ENCODE measurements at places on chromosomes 3 and 15. TPM values are rescaled to one million over a fixed set of nuclear protein-coding genes. Genes with fewer than 3 reads are reported as not detected.

- peak; percentile 91 for DNase-seq
Measured at GRCh38 chr3:24496529-24497482, 2.2 kb upstream of the THRB start.

The PRRT3 gene
- 3.5 TPM for total RNA-seq

GRCh38 chr3:75782506-75782905, 2.8 kb downstream of the ZNF717 start:
- DNase-seq, result no peak

- DNase-seq, result no peak
Measured at GRCh38 chr3:78090382-78090781, 1050.5 kb downstream of the ROBO2 start.

The THBS1 gene
- 8,941 TPM for total RNA-seq

The TRH gene
- total RNA-seq, result under 0.01 TPM

DNA sequence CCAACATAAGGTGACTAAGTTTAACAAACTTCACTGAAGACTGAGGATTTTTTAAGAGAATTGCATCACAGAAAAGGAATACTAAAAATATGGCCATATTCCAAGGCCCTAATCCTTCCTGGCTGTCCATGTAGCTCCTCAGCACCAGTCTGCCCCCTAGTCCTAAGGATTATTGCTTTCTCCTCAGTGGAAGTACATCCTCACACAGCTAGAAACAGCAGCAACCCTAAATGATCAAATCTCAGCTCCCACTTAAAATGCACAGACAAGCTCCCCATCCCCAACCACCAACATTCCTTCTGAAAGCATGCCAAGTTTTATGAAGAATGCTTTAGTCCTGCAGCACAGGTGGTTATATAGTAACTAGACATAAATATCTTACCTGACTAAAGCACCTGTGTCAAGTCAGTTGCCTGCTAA, 14.7 kb downstream of the ST3GAL6 start:
- peak; percentile 34 for DNase-seq

DNA sequence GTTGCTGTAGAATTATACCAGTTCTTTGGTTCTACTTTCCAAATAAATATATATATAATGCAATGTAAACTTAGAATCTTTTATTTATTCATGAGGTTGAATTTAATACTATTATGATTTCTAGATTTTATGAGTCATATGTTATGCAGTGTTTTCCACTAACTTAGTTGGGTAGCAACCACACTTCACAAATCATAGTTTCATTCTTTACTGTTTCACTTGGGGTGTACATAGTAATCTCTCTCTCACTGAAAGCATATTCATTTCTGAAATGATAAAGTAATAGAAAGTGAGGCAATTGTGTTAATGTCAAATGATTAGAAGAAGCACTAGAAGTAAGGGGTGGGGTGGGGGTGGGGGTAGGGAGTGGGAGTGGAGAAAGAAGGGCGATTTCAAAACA, 52.6 kb downstream of the IQCH start:
- DNase-seq, result no peak

- no peak for DNase-seq
Measured at GRCh38 chr3:186639778-186640472, at the start of gene FETUB. TSS of gene FETUB (plus strand) at chr3:186640399. CDS start at chr3:186640461, 62 bp downstream.

DNA sequence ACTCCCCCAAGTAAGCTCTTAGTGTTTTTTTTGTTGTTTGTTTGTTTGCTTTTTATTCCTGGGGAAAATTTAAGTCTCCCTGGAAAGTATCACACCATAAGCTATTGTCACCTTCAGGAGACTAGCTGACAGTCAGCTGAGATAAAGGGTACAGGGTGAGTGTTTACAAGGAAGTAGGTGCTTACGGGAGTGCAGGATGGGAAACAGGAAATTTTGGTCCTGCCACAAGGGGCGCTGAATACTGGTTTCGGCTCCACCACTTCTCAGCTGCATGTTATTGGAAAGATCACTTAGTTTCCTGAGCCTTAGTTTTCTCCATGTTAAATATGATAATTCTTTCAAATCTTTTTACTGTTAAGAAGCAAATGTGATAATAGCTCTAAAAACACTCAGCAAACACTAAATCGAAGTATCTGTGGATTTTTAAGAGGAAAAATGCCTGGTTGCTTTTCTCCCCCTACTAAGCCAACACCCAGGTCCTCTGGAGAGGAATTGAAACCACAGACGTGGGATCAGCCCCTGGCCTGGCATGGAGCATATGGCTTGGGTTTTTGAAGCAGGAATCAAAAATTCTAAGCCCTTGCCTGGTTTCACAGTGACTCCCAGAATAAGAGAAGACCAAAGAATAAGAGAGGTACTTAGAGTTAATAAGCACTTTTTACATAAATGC, 90.7 kb downstream of the SCN11A start:
- no peak for DNase-seq

DNA sequence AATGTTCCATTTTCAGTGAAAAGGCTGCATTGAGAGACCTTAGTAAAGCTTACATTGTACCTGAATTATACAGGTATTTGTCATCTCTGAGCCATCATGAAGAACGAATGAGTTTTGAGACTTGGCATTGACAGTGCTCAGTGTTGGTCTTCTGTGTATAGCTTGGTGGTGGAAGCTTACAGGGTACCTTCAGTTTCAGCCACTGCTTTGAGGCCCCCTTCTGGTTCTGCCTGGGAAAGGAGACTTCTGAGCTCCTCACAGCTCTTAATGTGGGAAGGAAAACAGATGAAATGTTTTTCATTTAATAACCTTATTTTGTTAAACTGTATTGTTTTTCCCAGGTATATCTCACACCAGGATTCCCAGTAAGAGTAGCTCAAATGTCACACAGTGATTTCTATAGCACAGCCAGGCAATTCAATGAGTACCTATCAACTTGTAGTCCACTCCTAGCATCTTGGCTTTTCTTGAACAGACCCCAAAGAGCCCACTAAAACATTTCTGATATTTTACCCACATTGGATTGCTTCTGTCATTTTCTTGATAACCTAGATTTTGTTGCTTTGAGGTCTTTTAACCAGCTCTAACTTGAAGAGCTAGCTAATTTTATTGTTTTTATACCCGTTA, 5.6 kb downstream of the SERPINI1 start:
- peak; percentile 11 for DNase-seq

- no peak for DNase-seq
Measured at GRCh38 chr3:23481616-23482278, 278.6 kb downstream of the UBE2E2 start.

DNA sequence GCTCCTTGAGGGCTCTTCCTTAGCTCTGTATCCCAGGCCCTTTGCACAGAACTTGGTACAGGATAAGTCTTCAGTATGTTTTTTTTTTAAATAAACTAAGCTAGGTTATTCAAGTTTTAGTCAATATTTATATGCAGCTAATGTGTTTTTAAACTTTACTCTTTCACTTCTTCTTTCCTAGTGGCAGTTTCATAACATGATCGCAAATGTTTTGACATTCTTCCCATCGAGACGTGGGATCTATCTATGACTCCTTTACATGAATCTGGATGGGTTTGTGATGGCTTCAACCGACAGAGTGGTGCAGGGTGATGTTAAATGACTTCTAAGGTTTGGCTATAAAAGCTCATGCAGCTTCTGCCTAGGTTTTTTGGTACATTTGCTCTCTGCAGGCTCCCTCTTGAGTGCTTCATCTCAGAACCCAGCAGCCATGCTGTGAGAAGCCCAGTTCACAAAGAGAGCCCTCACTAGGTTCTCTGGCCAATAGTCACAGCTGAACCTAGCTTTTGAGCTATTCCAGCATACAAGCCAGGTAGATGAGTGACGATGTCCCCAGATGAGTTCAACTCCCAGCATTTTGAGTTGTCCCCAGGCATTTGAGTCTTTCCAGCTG, 13.5 kb upstream of the MECOM start:
- no peak for DNase-seq

DNA sequence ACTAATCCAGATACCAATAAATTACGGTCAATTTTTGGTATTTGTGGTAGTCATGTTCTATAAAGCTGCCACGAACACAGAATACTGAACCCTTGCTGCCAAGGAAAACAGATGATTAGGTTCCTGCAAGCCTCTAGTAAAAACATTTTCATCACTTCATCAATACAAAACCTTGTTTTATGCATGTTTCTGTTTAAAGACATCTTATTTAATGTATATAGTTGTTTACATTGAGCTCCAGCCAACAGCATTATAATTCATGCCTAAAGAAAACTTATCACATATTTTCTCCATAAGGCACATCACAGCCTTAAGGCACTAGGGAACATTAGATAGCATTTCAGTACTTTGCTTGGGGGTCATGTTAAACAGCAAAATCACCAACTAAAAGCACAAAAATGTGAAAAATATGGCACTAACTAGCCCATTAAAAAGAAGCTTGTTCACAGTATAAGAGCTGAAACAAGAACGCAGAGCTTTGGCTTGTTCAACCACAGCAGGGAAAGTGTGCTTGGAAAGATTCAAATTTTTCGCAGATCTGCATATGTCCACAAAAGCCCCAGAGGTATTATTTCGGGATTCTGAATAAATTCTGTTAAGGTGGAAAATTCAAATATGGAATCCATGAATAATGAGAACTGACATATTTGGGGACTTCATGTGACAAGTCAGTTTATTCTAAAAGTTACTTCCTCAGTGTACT, 27.7 kb downstream of the POLQ start:
- DNase-seq, result no peak

The PDZRN3 gene
- 18.3 TPM for total RNA-seq

The STRIT1 gene
- total RNA-seq, result not detected

DNA sequence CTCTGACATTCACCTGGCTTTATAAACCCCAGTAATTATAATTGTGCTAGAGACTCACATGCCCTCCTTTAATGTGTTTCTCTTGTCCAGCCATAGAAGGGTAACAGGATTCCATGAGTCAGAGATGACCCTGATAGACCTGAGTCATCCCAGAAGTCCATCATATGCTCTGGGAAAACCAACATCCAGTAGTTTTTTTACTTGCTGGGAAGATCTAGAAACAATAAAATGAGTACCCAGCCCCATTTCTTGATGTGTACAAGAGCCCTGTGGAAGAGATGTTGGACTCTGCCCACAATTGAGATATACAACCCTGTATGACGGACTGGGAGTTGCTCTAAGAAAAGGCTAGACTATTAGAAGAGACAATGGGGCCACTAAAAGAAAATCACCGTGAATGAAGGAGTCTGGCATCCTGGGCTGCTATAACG, 22.4 kb upstream of the THUMPD3 start:
- DNase-seq, result no peak

GRCh38 chr3:30539206-30539605, 67.2 kb upstream of the TGFBR2 start:
- no peak for DNase-seq

The GABRR3 gene
- total RNA-seq, result not detected

GRCh38 chr3:102512734-102513504, 78.1 kb downstream of the ZPLD1 start:
- no peak for DNase-seq

- DNase-seq, result peak; percentile 53
Measured at GRCh38 chr15:55823699-55824340, 80.9 kb upstream of the PRTG start.

DNA sequence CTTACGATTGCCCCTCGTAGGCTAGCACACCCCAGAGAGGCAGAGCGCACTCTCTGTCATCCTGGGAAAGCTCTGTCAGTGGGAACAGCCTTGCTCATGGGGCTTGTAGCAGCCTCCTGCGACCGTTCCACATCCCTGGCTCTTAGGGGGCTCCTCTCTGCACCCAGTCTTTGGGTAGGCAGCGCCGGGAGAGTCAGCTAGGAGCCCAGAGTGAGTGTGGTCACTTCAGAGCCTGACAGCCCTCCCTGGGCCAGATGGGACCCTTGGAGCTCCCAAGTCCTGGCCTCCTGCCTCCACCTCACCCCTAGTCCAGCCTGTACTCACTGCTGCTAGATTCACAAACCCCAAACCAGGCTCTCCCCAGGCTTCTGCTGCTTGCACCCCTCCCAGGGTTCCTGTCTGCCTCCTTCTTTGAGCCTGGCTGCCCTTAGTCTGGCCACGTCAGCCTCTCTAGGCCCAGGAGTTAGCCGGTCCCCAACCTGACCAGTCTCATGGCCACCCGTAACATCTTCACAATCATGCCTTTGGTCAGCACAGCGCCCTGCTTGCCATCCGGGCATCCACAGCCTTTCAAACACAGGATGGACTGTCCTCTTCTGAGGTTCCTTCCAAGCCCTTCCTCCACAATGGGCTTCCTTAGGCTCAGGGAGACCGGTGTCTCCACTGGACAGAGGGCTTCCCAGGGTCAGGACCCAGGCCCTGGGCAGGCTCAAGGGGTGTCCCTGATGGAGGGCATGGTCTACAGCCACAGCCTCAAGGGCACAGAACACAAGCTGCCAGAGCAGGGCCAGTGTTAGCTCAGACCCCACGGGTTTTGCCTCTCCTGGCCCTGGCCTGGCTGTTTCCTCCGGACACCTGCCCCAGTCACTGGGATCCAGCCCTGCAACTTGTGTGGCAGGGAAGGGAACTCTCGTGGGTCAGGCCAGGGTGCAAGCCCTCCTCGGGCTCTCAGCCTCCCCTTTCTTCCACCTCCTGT, 4.6 kb downstream of the ACSBG1 start:
- DNase-seq, result no peak

DNA sequence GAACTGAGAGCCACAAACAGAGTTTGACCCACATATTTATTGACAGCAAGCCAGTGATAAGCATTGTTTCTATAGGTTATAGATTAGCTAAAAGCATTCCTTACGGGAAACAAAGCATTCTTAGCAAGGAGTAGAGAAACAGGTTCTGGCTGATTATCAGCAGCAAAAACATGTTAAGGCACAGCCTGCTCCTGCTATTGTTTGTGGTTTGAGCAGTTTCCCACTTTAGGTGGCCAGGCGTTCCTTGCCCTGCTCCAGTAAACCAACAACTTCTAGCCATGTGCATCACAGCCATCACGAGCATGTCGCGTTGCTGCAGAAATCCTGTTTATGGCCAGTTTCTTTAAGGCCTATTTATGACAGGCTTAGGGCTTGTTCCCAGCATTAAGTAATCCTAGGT, 44.7 kb upstream of the C2CD4B start:
- DNase-seq, result no peak

The GOLGA6A gene
- total RNA-seq, result under 0.01 TPM

The IGF2BP2 gene
- total RNA-seq, result 80.4 TPM

- DNase-seq, result peak; percentile 76
Measured at GRCh38 chr3:161372321-161373260, 1.3 kb upstream of the SPTSSB start.

The PPCDC gene
- 5.6 TPM for total RNA-seq

GRCh38 chr3:45496555-45496954, 98.0 kb upstream of the LIMD1 start:
- DNase-seq, result no peak

GRCh38 chr3:44099566-44100297, 142.0 kb upstream of the TOPAZ1 start:
- DNase-seq, result no peak

- DNase-seq, result no peak
Measured at GRCh38 chr3:160931474-160931873, 173.7 kb downstream of the B3GALNT1 start.

- DNase-seq, result peak; percentile 8
Measured at GRCh38 chr15:66126031-66126441, 127.5 kb downstream of the MEGF11 start.

The LDHAL6B gene
- not detected for total RNA-seq
